ENCODE measurements at places on chromosomes 4 and X. TPM values are rescaled to one million over a fixed set of nuclear protein-coding genes. Genes with fewer than 3 reads are reported as not detected.

The CD38 gene
- 60.2 TPM for total RNA-seq

The ARHGEF9 gene
- total RNA-seq, result 40.8 TPM

- DNase-seq, result no peak
Observed at GRCh38 chrX:42102586-42103282, 179.4 kb upstream of the CASK start.

- DNase-seq, result no peak
Observed at GRCh38 chr4:176052744-176053143, 12.9 kb upstream of the WDR17 start.

The RELL1 gene
- 18.9 TPM for total RNA-seq

- no peak for DNase-seq
Observed at GRCh38 chr4:182684796-182685195, 232.4 kb downstream of the DCTD start.

The CCDC158 gene
- total RNA-seq, result not detected

DNA sequence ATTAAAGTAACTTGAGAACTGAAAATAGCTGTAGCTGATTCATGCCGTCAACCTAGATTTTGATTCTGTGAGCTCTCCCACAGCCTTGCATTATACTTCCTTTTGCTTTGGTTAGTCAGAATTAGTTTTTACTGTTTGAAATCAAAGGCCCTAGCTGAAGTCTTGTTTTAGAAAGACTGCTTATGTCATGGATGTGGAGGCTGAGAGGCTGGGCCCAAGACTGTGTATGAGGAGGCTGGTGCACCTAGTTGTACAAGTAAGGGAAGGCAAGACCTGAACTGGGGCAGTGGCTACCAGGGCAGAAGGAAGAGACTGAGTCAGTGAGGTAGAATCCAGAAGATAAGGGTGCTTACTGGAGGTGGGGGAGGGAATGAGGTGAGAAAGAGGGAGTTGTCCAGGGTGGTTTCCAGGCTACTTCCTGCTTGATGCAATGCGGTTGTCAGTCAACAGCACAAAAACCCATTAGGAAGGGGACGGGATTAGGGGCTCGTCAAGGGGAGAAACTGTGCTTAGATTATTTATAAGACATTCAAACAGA, 76.2 kb upstream of the PAGE3 start:
- no peak for DNase-seq

- DNase-seq, result no peak
Observed at GRCh38 chr4:45646885-45647590, 476.8 kb downstream of the GABRG1 start.

The MAGEC1 gene
- total RNA-seq, result not detected

The S100P gene
- total RNA-seq, result 84.6 TPM

The CT45A1 gene
- not detected for total RNA-seq

GRCh38 chrX:29870608-29871007, 344.8 kb upstream of the MAGEB2 start:
- DNase-seq, result no peak

- DNase-seq, result no peak
Observed at GRCh38 chr4:92387459-92388069, 83.8 kb downstream of the GRID2 start.

The AVPR2 gene
- not detected for total RNA-seq

DNA sequence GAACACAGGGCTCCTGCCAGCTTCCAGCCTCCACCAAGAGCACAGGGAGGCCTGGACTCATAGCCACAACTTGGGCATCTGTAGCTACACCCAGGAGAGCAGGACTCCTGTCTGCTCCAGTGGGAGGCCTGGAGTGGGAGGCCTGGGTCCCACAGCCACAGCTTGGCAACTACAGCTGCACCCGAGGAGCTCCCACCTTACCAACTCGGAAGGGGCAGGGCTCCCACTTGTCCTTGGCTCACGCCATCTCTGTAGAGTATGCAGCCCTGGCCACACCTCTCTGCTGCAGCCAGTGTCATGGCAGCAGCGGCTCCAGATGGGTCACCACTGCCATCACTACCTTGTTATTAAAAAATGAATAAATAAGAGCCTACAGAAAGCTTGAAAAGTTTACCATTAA, 45.5 kb downstream of the ARAP2 start:
- DNase-seq, result no peak

GRCh38 chrX:101950581-101950980, 18.8 kb upstream of the ZMAT1 start:
- no peak for DNase-seq

The AFM gene
- total RNA-seq, result not detected

The RHOXF1 gene
- total RNA-seq, result 0.76 TPM

DNA sequence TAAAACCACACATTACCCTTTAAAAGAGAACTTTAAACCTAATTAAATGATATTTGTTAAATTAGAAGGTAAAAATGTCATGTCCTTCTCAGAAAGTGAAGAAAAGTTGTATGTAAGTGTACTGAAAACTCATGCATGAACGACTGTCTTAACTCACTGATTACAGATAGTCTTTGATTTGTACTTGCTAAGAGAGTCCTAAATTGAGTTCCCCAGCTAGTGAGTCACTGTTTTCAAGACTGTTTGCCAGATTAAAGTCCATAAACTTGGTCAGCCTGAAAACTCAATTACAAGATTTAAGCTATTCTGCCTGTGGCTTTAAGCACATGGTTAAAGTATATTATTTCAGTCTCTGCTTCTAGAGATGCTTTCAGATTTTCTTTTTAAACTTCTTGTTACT, 124.9 kb upstream of the ZCCHC13 start:
- DNase-seq, result no peak

The C4orf36 gene
- not detected for total RNA-seq

The UNC5C gene
- 0.14 TPM for total RNA-seq

The XK gene
- not detected for total RNA-seq

- DNase-seq, result no peak
Observed at GRCh38 chr4:52959541-52959940, 97.4 kb downstream of the RASL11B start.

DNA sequence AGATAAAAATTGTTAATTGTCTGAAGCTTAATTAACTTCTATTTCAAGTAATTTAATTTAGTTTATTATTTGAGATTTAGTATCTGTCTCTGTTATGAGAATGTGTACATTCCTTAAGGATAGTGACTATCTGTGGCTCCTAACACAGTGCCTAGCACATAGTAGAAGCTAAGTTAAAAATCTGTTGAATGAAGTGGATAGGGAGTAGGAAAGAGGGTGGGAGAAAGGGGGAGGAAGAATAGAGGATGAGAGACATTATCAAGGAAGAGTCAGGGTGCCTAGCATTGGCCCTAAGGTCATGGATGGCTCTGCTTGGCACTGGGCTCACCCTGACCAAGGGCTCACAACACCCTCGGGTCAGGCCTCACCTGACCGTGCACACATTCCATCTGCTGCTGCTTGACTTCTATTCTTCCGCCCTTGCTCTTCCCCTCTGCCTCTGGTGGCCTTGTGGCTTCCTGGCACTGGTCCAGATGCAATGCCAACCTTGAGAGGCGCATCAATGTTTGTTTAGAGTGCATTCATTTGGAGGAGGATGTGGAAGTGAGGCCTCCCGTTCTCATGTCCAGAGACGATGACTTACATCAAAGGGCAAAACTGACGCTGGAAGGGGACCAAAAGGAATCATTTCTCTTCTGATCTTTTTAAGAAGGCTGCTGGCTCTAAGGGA, 42.3 kb downstream of the TRIM2 start:
- DNase-seq, result no peak

GRCh38 chr4:13495753-13496152, 11.6 kb upstream of the RAB28 start:
- no peak for DNase-seq

DNA sequence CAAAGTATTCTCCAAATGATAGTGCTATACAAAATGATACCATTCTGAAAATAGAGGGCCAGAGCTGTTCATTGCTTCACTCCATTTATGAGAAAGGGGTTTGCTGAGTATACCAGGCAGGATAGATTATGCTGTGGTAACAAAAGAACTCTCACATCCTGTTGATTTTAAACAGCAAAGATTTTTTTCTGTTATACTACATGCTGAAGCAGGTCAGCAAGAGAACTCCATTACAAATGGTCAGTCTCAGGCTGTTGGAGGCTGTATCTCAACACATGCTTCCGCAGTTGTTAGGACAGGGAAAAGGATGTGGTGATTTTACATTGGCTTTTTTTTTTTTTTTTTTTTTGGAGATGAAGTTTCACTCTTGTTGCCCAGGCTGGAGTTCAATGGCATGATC, 13.7 kb upstream of the KLHL5 start:
- no peak for DNase-seq

The GJB1 gene
- total RNA-seq, result 0.31 TPM

- no peak for DNase-seq
Observed at GRCh38 chr4:108146819-108147218, 21.9 kb downstream of the LEF1 start.

DNA sequence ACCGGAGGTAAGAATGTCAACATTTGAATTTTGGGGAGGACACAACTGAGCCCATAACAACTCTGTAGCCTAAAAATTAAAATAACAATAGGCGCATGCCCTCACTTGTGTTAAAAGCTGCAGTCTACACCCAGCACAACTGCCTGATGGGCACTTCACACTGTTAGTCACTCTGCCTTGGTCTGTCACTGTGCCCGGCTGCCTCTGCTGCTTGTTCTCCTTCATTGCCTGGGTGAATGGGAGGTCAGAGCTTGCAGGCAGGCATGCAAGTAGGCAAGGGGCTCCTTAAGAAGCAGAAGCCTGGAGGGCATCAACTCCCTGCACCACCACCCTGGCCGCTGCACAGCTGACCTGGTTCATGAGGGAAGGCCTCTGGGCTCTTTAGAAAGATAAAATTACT, 374.8 kb downstream of the MID1IP1 start:
- DNase-seq, result no peak

The CXXC4 gene
- not detected for total RNA-seq
